ENCODE measurements at places on chromosomes 7 and 10. TPM values are rescaled to one million over a fixed set of nuclear protein-coding genes. Genes with fewer than 3 reads are reported as not detected.

DNA sequence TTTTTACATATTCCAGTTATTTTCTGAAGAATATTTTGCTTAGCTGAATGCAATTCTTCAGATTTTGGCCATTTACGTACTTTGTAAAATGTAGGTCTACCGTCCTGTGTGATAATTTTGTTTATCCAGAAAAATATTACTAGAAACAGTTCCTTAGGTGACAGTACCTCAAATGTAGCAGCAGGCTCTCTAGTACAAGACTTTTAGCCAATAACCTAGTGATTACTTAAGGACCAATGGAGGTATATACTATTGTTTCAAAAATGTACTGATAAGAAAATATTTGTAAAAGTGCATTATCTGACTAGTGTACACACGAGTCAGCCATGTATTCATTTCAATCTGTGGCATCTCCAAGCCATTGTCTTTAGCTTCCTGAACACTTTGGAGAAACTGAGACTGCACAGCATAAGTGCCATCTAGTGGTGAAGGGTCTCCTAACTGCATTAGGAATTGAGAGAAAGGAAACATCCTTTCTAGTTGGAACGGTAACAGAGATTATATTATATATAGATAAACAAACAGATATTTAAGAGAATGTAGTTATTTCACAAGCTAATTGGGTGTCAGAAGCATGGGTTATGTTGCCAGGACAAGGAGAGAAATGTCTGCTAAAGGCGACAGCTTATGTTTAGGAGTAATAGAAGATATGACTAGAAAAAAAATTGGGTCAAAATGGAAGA, 23.7 kb downstream of the RTKN2 start:
- H3K4me1 ChIP-seq = no peaks in the 10 kb centered on the region
- DNase-seq = peak; percentile 86
- no peaks in the 10 kb centered on the region for H3K36me3 ChIP-seq

DNA sequence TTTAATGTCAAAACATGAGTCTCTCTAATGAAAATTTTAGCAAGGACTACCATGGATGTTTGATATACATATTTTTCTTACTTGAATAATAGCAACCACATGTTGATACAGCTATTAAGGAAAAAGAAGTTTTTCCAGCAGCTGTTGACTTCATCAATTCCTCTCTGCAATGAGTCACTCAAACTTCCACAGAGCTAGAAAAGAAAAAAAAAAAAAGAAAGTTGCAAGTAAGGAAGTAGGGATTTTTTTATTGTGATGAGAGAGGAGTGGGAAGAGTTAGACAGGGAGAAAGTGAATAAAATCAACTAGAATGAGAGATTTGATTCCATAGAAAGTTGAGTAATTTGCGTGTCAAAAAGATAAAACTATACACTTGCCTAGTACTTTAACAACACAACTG, 46.2 kb downstream of the CAV1 start:
- no peak overlapping the region for H3K27ac ChIP-seq
- no peak overlapping the region for H3K4me3 ChIP-seq
- H3K4me1 ChIP-seq = peaks cover 10% of the 10 kb centered on the region
- H3K27me3 ChIP-seq = no peaks in the 10 kb centered on the region
- H3K36me3 ChIP-seq = no peaks in the 10 kb centered on the region

GRCh38 chr10:92486637-92487036, 87.3 kb downstream of the IDE start:
- H3K36me3 ChIP-seq = peaks cover 96% of the 10 kb centered on the region
- H3K4me3 ChIP-seq = no peak overlapping the region
- no peak overlapping the region for H3K27ac ChIP-seq
- H3K27me3 ChIP-seq = no peaks in the 10 kb centered on the region

The TRIM73 gene
- total RNA-seq = 6.1 TPM

The EXOC6 gene
- total RNA-seq = 21.3 TPM

All from stomach (tissue), 19 donors.